ENCODE measurements at places on chromosomes 6 and 20.

GRCh38 chr6:16704401-16705045 lies 56.7 kb downstream of the ATXN1 start:
- no peak for DNase-seq

DNA sequence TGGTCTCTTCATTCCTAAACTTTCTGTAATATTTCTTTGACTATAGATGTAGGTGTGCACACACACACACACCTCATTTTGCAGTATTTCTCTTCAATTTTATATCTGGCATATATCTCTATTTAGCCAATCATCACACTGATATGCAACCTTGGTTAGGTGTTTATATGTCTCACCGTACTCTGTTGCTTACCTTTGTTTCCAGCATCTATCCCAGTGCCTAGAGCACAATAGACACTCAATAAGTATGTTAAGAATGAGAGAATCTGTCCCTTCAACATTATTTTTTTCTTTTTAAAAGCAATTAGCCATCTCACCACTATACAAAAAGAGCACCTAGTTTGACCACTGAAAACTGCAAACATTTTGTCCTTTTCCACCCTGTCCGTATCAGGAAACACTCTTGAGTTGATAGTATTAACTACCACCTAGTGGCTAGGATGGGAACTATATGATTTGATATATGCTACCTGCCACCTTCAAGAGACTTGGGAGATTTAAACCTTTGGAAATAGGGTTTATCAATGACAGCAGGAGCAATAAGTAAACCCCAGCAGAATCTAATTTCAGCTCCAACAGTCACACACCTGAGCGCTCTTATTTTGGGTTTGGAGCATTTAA lies 48.7 kb upstream of the RSPO3 start:
- DNase-seq: no peak

GRCh38 chr20:59999502-59999901 lies 41.3 kb downstream of the CDH26 start:
- no peak for DNase-seq

- no peak for DNase-seq
These were observed 12.1 kb downstream of the CLDN20 start for GRCh38 chr6:155275808-155276480.

DNA sequence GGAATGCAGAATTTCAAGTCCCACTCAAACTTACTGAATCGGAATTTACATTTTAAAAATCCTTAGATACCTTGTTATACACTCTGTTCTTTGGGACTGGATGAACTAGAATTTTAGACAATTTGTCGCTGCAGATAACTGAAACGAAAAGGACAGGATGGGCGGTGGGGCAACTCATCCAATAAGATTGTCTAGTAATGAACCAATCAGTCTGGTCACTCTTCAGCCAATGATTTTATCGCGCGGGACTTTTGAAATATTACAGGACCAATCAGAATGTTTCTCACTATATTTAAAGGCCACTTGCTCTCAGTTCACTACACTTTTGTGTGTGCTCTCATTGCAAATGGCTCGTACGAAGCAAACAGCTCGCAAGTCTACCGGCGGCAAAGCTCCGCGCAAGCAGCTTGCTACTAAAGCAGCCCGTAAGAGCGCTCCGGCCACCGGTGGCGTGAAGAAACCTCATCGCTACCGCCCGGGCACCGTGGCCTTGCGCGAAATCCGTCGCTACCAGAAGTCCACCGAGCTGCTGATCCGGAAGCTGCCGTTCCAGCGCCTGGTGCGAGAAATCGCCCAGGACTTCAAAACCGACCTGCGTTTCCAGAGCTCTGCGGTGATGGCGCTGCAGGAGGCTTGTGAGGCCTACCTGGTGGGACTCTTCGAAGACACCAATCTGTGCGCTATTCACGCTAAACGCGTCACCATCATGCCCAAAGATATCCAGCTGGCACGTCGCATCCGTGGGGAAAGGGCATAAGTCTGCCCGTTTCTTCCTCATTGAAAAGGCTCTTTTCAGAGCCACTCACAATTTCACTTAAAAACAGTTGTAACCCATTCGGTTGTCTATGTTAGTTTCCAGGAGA lies 41.9 kb upstream of the HFE start:
- no peak for DNase-seq

- no peak for DNase-seq
These were observed 133.8 kb upstream of the PTPN1 start for GRCh38 chr20:50376179-50376887.

DNA sequence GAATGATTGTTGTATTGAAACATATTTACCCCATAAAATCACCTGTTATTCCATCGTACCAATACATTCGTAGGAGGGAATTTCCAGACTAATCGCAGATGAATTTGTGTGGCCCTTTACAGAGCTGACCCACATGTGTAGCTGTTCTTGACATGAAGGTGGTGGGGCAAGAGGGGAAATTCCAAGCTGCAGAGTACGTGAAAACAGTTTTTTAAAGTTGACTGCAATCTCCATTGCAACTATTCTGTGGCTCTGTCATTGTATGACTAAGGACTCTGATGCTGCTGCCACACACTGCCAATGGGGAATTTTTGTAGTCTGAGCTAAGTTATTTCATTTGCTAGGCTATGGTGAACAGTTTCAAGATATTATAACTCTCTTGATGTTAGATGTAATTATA lies 46.4 kb upstream of the ADTRP start:
- DNase-seq: no peak

DNA sequence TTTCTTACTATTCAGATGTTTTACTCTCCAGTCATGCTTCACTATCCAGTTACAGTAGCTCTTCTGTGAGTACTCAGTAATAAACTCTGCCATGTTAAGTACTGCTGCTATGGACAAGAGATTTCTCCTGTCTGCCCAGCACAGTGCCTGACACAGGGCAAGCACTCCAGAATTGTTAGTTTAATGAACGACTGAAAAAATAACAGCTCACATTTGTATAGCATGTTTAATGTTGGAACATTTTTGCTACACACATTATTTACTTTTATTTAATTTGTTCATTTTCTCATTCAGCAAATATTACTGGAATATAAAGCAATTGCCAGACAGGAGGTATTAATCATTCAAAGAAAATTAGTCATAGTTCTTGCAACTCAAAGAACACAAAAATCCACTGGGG lies 142.6 kb upstream of the HMGN3 start:
- DNase-seq: no peak

- DNase-seq: no peak
These were observed 963 bp downstream of the DDRGK1 start for GRCh38 chr20:3203315-3204123.

- no peak for DNase-seq
These were observed 345.9 kb upstream of the MANEA start for GRCh38 chr6:95231416-95231815.

DNA sequence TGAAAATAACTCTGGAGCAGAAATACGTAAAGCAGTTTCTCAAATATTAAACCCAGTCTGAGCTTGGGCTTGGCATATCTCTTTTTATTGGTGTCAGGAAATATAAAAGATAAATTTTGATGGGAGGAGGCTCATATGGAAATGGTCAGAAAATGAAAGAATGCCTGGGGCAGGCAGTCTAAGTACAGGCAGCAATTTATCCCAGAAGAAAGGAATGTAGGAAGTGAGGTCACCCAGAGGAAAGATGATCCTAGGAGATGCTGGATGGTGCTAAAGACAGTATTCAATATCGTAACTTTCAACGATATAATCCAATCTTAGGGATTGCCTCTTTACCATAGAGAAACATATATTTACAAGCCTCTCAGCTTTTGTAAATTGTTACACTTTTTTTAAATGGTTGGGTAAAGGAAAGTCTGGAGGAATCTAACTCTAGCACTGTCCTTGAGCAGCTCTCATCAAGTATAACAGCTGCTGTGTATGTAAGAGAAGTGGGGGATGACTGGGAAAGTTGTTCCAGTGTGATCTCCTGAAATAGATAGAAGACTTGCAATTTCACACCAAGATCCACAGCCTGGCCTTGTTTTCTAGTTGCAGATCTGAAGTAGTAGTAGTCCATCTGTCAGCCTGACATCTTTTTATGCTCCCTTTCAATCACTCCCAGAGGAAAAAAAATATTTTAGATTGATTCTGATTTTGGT lies 256.9 kb upstream of the SASH1 start:
- DNase-seq: no peak

DNA sequence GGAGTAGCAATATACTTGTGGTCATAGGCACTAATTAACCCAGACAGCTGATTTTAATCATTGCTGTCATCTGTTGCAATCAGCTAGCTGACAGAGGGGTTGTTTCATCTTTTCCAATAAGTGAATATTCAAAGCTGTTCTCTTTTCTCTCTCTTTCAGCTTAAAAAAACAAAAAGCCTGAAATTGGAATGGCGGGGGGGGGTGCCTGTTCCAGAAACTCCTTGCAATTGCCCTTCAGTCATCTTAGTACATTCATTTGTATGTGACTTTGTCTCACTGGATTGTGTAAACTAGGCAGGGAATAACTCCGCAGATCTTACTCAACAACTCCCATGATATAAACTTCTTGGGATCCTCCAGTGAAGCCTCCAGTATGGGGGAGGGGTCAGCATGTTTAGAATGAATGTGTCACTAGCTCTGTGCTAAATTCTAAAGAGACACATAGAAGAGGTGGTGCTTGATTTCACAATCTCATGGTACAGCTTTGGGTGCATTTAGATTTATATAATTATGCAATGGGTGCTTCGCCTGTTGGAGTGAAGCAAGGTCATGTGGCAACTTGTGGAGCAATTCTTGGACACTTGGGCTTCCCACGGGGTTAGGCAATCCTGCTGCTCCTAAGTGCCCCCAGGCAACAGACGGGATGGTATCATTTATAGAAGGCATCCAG lies 40.1 kb downstream of the SLC24A3 start:
- no peak for DNase-seq

GRCh38 chr20:39829661-39830060 lies 859.4 kb downstream of the MAFB start:
- DNase-seq: no peak

DNA sequence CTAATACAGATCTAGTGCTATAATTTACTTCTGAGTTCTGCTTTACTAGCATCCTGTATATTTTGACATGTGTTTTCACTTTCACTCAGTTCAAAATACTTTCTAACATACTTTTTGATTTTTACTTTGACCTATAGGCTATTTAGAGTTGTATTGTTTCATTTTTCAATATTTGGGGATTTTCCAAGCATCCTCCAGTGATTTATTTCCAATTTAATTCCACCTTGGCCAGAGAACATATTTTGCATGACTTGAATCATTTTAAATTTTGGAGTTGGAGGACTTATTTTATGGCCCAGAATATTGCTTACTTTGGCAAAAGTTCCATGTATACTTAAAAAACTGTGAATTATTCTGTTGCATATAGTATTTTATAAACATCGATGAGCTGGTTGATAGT lies 1215.6 kb upstream of the MAP3K7 start:
- DNase-seq: no peak

DNA sequence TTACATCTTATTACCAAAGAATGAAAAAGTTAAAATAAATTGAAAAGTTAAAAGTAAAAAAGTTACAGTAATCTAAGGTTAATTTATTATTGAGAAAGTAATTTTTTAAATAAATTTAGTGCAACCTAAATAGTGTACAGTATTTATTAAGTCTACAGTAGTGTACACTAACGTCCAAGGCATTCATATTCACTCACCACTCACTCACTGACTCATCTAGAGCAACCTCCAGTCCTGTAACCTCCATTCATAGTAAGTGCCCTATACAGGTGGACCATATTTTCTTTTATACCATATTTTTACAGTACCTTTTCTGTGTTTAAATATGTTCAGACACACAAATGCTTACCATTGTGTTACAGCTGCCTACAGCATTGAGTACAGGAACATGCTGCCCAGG lies 624.7 kb upstream of the NOX3 start:
- no peak for DNase-seq

GRCh38 chr6:116633685-116634084 lies 17.4 kb downstream of the RSPH4A start:
- DNase-seq: no peak

DNA sequence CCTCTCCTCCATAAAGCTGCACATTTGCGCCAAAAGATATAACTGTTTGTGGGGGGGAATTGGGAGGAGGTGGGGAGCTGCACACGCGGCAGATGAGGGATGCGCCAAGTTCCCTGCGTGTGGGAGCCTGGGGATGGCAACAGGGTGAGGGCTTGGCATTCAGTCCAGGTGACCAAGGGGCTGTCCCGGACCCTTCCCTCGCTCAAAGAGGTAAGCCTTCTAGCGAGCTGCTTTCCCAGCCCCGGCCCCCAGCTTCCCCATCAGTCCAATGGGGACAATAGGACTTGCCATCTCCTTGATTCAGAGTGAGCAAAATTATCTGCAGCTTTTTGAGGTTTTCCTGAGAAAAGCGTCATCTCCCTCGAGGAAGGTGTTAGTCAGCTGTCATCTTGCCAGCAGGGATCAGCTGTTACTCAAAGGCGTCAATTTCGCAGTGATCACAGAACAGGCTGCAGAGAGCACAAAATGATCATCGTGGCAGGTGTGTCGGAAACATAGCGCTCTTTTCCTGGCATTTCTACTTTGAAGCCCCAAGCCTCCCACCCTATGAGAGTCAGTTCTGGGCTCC lies 21.3 kb downstream of the ZNF831 start:
- DNase-seq: no peak

- DNase-seq: no peak
These were observed 113.6 kb downstream of the CD24 start for GRCh38 chr6:106860940-106861339.

DNA sequence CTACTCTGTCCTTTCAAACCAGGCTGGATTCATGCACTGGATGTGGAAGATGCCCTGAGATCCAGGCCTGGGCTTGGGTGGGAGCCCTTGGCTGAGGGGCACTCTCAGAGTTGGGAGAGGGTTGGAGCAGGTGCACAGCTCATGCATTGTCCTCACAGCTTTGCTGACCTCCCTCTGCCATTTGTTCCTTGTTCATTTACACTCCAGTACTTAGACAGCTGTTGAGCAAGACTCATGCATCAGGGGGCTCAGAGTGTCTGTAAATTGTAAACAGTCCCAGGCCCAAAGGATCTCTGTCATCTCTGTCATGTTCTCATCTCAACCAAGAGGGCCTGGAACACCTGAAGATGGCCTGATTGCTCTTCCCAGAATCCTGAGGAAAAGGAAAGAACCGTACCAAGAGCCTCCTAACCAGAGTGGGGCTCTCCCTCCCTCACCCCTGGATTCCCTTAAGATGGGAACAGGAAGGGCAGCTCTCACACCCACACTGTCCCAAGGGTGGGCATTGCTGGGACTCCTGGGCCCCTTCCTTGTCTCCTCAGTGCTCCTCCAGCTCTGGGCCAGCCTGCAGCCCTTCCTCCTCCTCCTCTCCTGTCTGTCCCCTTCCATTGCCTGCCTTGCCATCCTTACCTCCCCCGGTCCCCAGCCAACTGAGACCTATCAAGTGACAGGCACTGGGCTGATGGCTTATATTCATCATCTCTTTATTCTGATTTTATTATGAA lies 132.9 kb downstream of the FOXO3 start:
- no peak for DNase-seq

DNA sequence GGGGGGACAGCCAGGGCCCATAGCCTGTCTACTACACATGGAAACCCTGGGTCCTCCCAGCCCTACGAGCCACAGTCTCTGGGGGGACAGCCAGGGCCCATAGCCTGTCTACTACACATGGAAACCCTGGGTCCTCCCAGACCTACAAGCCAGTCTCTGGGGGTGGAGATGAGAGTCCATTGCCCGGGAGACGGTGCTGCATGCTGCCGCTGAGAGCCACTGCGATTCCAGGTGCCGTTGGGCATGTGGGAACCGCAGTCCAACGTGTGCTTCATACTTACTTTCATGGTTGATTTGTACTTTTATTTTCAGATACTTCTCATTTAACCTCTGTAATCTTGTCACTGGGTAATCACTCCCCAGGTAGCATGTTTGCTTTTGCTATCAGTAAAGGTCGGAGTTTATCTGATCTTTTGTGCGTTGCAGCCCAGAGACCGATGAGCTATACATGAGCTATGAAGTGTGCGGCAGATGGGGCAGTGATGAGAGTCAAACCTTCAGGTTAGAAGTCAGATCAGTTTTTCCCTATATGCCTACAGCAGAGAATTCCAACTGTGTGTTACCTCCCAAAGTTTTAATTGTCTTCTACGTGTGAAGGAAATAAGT lies 58.2 kb downstream of the SMOC2 start:
- DNase-seq: no peak
